ENCODE measurements at places on chromosomes 7 and 10. TPM values are rescaled to one million over a fixed set of nuclear protein-coding genes. Genes with fewer than 3 reads are reported as not detected.

GRCh38 chr7:1097120-1097504 is 9.2 kb downstream of the GPER1 start:
- DNase-seq = no peak

GRCh38 chr7:113217314-113217713 is 99.0 kb upstream of the SMIM30 start:
- DNase-seq = no peak

Gene ZNF786
- total RNA-seq = 10.2 TPM

Gene ASAH2
- total RNA-seq = 4.6 TPM

Gene PLAC9
- total RNA-seq = not detected

Gene ABLIM1
- total RNA-seq = 18.5 TPM

Data from activated CD4-positive, alpha-beta T cell treated with anti-CD3 and anti-CD28 coated beads, Interleukin-2, amount 10 ng/mL, durations not matched to agents 24 days and 14 days (primary cell).